ENCODE measurements at places on chromosomes 5 and 9. TPM values are rescaled to one million over a fixed set of nuclear protein-coding genes. Genes with fewer than 3 reads are reported as not detected.

GRCh38 chr9:37943345-37944265 lies 39.7 kb upstream of the SLC25A51 start:
- DNase-seq = no peak

- DNase-seq = no peak
Measured at GRCh38 chr5:66793049-66793448, 196.9 kb downstream of the MAST4 start.

DNA sequence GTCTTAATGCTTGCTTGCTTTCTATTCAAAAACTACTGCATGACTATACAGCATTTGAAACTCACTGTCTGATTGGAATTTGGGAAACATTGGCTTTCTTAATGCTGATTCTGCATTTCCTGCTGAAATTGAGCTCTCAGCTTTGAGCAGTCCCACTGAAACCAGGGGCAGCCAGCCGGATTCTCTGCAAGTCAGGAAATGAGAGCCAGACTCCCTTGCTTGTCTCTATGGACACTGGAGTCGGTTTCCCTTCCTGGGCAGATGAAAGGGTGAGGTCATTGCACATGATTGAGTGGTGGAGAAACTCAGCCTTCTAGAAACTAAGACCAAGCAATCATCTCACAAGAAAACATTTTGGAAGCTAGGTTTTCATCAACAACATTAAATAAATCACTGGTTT lies 119.7 kb upstream of the SPATA31C2 start:
- DNase-seq = no peak

GRCh38 chr5:57181154-57181553 lies 7.3 kb downstream of the GPBP1 start:
- DNase-seq = peak; percentile 44

GRCh38 chr9:96858670-96859069 lies 4.4 kb upstream of the ZNF782 start:
- DNase-seq = no peak

DNA sequence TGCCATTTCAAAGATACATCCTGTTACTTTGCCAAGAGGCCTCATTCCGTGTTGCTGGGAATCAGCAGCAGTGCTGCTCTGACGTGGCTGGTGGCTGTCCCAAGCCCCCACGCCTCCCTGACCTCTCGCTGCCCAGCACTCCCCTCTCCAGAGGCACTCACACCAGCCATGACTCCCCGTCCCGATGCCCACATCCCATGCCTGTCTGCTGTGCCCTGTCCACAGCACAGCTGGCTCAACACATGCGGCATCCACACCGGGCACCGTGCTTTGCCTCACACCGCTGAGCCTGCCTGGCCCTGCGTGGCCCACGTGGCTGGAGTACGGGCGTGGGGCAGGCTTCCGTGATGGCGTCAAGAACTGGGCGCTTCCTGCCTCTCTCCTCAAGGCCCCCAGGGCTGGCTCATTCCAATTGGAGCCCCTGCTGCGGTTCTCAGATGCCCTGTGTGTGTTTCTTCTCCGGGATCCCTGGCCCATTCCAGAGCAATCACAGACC lies 7.8 kb upstream of the LCN1 start:
- DNase-seq = no peak

GRCh38 chr9:35179347-35180280 lies 17.8 kb downstream of the UNC13B start:
- no peak for DNase-seq

DNA sequence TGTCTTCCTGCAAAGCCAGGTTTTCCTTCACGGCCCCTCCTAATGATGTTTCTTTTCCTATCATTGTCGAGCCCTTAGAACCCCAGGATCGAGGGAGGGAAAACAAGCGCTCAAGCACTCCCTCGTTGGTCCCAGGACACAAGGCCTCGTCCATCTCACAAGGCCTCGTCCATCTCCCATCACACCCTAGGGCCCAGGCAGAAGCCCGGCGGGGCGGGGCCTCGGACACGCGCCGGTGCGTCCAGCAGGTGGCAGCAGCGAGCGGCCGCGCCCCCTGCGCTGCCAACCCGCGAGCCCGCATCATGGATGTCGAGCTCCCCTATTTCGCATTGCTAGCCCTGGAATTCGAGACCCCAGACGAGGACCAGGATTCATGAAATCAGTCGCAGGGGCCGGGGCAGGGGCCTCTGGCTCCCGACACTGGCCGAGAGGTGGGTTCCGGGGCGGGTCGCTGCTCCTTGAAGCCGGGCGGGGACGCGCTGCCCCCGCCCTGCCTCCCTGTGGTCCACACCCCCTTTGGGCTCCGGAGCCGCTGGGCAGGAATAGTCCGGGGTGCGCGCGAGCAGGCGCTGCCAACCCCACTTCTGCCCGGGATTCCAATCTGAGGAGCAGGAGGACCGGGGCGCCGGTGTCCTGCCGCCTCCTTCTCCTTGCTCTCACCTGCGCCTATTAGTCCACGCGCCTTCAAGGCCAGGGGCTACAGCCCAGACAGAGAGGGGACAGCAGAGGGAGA lies at the start of gene ABLIM3:
TSS of gene ABLIM3 (plus strand) at position 270 of the 733 bp plus-strand sequence. CDS start 603 bp downstream, outside the sequence.
- DNase-seq = peak; percentile 67

GRCh38 chr5:160108124-160108523 lies 11.1 kb downstream of the PWWP2A start:
- DNase-seq = no peak

- no peak for DNase-seq
Measured at GRCh38 chr5:168291964-168292785, 730 bp downstream of the WWC1 start.

DNA sequence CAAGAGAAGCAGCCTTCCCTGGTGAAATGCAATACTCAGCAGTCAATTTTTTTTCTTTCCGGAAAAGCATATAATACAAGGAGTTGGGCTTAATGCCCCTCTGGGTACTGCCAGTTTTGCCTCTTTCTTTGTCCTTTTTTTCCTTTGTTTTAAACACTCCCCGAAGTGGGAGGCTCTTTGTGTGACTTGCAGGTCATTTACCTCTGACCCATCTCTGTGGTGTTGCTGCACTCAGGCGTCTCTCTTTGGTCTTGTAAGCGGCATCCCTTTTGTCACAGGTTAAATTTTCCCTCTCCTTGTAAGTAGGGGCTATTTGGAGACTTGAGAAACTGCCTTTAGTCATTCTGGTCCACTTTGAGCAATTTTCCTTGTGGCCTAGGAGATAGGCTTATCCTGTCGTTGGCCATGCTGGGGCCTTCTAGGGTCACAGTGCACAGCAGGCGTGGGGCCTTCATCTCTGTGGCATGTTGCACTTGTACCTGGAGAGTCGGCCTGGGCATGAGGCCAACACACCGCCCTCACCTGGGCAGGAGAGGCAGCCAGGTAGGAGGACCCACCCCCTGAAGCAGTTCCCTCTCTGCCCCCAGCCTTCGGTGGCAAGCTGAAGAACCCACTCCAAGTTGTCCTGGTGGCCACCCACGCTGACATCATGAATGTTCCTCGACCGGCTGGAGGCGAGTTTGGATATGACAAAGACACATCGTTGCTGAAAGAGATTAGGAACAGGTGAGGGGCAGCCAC lies 27.7 kb upstream of the CTSL start:
- DNase-seq = no peak

BTNL9 gene
- not detected for total RNA-seq

MAPKAP1 gene
- total RNA-seq = 58.8 TPM

IFNE gene
- not detected for total RNA-seq

TLX3 gene
- not detected for total RNA-seq

PTGES2 gene
- total RNA-seq = 40.8 TPM

Measured in activated CD8-positive, alpha-beta T cell treated with anti-CD3 and anti-CD28 coated beads for 36 hours (primary cell).